ENCODE measurements at places on chromosomes 5 and 9. TPM values are rescaled to one million over a fixed set of nuclear protein-coding genes. Genes with fewer than 3 reads are reported as not detected.

DNA sequence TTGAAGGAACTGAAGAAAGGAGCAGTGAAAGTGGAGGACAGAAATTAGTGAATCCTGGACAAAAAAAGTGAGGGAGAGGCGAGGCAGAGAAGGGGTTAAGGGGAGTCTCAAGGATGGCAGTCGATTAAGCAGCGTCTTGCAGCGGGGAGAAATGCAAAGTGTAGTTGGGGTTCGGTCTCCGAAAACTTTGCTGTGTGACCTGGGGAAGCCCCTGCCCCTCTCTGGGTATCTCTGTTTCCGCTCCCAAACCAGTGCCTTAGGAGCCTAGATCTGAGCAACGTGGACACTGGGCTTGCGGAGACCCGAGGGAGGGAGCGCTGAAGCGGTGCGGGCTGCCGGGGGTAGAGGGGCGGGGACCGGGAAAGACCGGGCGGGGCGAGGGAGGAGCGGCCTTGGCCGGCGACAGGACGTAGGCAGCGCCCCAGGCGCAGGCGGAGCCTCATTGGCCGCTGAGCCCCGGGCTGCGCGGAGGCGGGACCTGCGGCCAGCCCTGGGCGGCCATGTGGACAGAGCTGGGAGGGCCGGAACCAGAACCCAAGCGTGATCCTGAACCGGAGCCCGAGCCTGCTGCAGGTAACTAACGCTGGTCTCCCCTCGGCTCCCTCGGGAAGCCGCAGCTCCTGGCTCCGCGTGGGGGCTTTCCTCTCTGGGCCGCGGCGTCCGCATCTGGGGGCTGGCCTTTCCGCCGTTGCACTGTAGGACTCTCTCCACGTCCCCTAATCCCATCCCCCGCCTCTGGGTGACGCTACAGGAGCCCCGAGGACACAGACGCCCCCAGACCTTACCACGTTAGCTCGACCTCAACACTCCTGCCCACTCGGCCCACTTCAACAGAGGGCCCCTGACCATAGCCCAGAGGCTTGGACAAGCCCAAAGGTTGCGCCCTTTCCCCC, at the start of gene ALDH1B1:
Gene ALDH1B1, plus strand, starts transcription at position 468 of the 893 bp plus-strand sequence. CDS start 3,047 bp downstream, outside the sequence.
- peak within 1 kb of the TSS; percentile 90 for H3K27ac ChIP-seq
- H3K4me3 ChIP-seq = peak within 1 kb of the TSS; percentile 66
- no peaks in the 10 kb centered on the region for H3K27me3 ChIP-seq
- peaks cover 17% of the 10 kb centered on the region for H3K36me3 ChIP-seq
- H3K4me1 ChIP-seq = peaks cover 97% of the 10 kb centered on the region

- peaks cover 25% of the 10 kb centered on the region for H3K4me1 ChIP-seq
- no peaks in the 10 kb centered on the region for H3K36me3 ChIP-seq
- DNase-seq = peak; percentile 95
- peak within 1 kb of the TSS; percentile 98 for H3K4me3 ChIP-seq
- peak within 1 kb of the TSS; percentile 98 for H3K27ac ChIP-seq
- no peaks in the 10 kb centered on the region for H3K27me3 ChIP-seq
These were observed at the start of gene C9orf72 for GRCh38 chr9:27572918-27573633. Gene C9orf72 (minus strand): TSS chr9:27573481. CDS start chr9:27567120, 6,361 bp downstream.

GRCh38 chr5:170809551-170809950, 26.0 kb downstream of the GABRP start:
- H3K27me3 ChIP-seq = no peaks in the 10 kb centered on the region
- H3K4me3 ChIP-seq = no peak overlapping the region
- peak; percentile 81 for DNase-seq
- H3K4me1 ChIP-seq = no peaks in the 10 kb centered on the region
- H3K36me3 ChIP-seq = no peaks in the 10 kb centered on the region

- H3K4me3 ChIP-seq = no peak overlapping the region
- H3K27ac ChIP-seq = no peak overlapping the region
- DNase-seq = peak; percentile 34
These were observed 58.2 kb downstream of the ZNF354C start for GRCh38 chr5:179118338-179118737.

The ZNF300 gene
- total RNA-seq = 1.7 TPM

- H3K27me3 ChIP-seq = no peaks in the 10 kb centered on the region
- H3K27ac ChIP-seq = no peak overlapping the region
- no peak for DNase-seq
- no peaks in the 10 kb centered on the region for H3K36me3 ChIP-seq
- H3K4me1 ChIP-seq = no peaks in the 10 kb centered on the region
- no peak overlapping the region for H3K4me3 ChIP-seq
These were observed 7.6 kb downstream of the SPACA9 start for GRCh38 chr9:132886334-132886725.

- H3K27ac ChIP-seq = no peak overlapping the region
- DNase-seq = no peak
- H3K27me3 ChIP-seq = no peaks in the 10 kb centered on the region
These were observed 137.8 kb upstream of the CD180 start for GRCh38 chr5:67334373-67334772.

GRCh38 chr9:134141906-134142305, 6.0 kb downstream of the WDR5 start:
- DNase-seq = no peak
- peaks cover 32% of the 10 kb centered on the region for H3K4me1 ChIP-seq
- peaks cover 73% of the 10 kb centered on the region for H3K36me3 ChIP-seq
- H3K27ac ChIP-seq = no peak overlapping the region
- no peak overlapping the region for H3K4me3 ChIP-seq

- peak overlapping the region; percentile 13 for H3K27ac ChIP-seq
- H3K4me3 ChIP-seq = no peak overlapping the region
- peaks cover 43% of the 10 kb centered on the region for H3K4me1 ChIP-seq
- no peak for DNase-seq
- no peaks in the 10 kb centered on the region for H3K27me3 ChIP-seq
These were observed 781 bp upstream of the MYOZ3 start for GRCh38 chr5:150660108-150660831.

GRCh38 chr9:100020121-100020795, 78.5 kb downstream of the ERP44 start:
- no peaks in the 10 kb centered on the region for H3K4me1 ChIP-seq
- peaks cover 31% of the 10 kb centered on the region for H3K36me3 ChIP-seq
- H3K27me3 ChIP-seq = no peaks in the 10 kb centered on the region
- no peak overlapping the region for H3K4me3 ChIP-seq
- no peak for DNase-seq

GRCh38 chr5:42691413-42691937, 65.1 kb upstream of the CCDC152 start:
- H3K27ac ChIP-seq = no peak overlapping the region
- H3K36me3 ChIP-seq = no peaks in the 10 kb centered on the region
- H3K4me1 ChIP-seq = peaks cover 19% of the 10 kb centered on the region
- no peak for DNase-seq
- no peak overlapping the region for H3K4me3 ChIP-seq

DNA sequence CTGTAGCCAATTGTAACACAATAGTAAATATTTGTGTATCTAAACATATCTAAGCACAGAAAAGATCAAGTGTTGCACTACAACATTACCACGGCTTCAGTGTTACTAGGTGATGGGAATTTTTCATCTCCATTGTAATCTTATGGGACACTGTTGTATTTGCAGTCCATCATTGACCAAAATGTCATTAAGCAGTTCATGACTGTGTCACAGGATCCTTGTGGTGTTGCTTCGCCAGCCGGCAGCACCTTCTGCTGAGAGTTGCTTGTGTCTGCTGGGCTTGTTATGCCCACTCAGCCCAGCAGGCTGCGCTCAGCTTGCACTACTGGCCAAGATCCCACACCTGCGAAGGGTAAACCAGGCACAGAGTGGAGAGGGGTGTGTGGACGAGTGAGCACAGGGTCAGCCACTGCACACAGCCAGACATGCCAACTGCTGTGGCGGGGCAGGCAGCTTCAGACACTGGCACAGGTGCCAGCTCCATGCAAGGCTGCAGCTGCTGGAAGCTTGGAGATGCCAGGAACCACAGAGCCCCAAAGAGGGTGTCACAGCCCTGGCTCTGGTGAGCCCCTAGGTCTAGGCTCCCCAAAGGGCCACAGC, 273.7 kb downstream of the CETN3 start:
- H3K36me3 ChIP-seq = no peaks in the 10 kb centered on the region
- H3K4me1 ChIP-seq = peaks cover 26% of the 10 kb centered on the region
- no peak for DNase-seq

The IL4 gene
- total RNA-seq = not detected

DNA sequence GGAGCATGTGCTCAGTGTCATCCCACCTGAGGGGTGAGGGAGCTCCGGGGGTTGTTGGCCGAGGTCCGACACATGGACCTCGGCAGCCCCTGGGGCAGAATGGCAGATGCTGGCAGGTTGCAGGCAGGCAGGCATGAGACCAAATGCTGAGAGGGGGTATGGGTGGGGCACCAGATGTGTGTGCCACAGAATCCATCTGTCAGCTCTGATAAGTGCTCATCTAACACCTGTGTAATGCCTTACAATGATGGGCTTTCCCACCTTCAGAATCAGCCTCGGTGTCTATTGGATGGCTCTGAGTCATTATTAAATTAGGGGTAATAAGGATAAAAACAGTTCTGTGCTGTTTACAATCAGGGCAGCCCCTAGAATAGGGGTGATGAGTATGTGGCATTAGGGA, 73.1 kb upstream of the SAP30L start:
- no peak for DNase-seq
- peaks cover 47% of the 10 kb centered on the region for H3K4me1 ChIP-seq
- no peaks in the 10 kb centered on the region for H3K27me3 ChIP-seq
- H3K4me3 ChIP-seq = no peak overlapping the region
- H3K27ac ChIP-seq = no peak overlapping the region

The SLC6A19 gene
- total RNA-seq = not detected

DNA sequence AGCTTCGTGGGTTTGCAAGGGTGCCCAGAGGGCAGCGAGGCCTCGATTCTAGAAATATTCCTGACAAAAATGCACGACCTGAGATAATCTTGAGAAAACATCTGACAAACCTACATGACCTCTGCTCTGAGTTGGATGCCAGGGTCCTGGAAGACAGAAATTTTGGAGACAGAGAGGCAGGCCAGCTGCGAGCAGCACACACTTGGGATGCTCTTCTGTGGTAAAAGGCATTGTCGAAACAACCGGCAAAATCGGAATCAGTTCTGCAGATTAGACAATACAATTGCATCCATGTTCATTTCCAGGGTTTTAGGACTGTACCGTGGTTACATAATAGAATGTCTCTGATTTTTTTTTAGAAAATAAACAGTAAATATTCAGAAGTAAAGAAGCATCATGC, 74.2 kb downstream of the GADD45G start:
- H3K36me3 ChIP-seq = no peaks in the 10 kb centered on the region
- no peak overlapping the region for H3K27ac ChIP-seq
- no peaks in the 10 kb centered on the region for H3K27me3 ChIP-seq
- H3K4me1 ChIP-seq = peaks cover 6% of the 10 kb centered on the region

DNA sequence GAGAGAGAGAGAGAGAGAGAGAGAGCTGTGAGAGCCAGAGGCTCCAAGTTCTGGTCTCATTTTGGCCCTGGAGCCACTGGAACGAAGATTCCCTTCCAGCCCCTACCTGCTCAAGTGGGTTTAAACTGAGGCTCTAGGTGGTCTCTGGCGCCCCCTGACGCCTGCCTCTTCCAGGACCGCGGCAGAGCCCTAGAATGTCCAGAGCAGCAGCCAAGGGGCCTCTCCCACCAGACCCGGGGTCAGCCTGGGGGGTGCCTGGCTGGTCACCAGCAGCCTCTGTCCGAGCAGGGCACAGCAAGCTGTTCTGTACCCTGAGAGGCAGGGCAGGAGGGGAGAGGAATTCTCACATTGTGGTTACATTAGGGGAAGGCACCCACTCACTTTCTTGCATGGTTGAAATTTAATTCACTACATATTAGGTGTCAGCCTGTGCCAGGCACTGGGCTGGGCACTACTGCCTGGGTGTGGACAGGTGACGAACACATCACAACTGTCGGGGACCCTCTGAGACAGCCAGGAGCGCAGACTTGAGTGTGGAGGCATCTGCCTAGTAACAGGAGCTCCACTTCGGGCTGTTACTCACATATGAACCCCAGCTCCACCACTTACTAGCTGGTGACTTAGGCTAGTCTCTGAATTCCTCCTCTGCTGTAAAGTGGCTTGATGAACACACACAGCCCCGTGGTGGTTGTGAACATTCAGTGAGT, 44.5 kb downstream of the AMBP start:
- no peak overlapping the region for H3K27ac ChIP-seq
- peak; percentile 89 for DNase-seq
- H3K36me3 ChIP-seq = peaks cover 7% of the 10 kb centered on the region
- H3K27me3 ChIP-seq = no peaks in the 10 kb centered on the region

The CDKN2B gene
- 9.9 TPM for total RNA-seq

DNA sequence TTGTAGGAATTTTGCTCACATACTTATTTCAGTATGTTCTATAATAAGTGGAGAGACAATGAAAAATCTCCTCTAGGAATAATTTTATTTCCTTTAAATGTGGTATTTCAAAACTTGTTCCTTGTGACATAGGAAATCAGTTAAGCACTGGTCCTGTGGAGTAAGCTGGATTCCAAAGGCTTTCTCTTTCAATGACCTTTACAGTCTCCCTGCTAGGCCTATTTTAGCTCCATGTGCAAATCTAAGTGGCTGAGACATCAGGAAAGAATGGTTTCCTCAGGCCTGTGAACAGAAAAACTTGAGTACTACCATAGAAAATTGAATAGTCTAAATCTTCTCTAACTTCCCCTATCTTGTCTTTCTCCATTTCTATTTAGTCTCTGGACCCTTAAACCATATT, 514.2 kb upstream of the TLE4 start:
- H3K4me1 ChIP-seq = no peaks in the 10 kb centered on the region
- no peaks in the 10 kb centered on the region for H3K36me3 ChIP-seq
- H3K4me3 ChIP-seq = no peak overlapping the region

DNA sequence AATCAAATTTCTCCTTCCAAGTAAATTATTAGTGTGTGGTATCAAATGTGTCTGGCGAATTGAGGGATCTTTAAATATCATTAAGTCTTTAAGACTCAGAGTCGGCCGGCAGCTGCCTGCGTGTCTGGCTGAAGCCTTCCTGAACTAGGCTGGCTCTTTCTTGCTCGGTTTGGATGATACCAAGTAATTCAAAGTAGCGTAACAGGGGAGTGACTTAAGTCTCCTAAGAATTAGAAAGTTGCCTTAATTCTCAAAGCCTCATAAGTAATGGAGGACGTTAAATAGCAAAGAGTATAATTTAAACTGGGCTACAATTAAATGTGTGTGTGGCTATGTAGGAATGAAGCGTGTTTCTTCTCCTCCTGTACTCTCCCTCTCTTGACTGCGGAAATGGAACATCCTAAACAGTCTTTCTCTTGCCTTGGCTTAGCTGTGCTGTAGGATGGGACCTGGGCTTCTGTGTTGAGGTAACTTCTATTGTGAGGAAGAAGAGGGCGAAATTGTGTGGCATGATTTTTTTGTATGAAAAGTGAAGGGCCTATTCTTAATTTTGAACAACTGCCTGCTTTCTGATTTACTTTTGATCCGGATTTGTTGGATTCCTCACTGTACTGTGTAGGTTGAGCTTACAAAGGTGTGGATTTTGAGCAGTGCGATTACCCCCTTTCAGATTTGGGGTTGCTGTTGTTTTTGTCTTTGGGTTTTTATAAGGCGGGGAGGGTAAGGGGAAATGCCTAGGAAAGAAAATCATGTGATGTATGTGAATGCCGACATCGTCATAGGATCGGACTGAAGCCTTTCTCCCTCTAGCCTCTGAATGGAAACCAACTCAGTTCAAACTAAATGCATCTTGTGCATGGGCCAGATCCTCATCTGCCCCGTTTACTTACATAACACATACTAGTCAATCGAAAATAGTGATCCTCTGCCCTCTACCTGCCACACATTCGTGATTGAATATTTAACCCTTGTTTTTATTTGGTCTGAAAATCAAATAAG, 29.9 kb downstream of the CPEB4 start:
- H3K36me3 ChIP-seq = no peaks in the 10 kb centered on the region
- peaks cover 83% of the 10 kb centered on the region for H3K4me1 ChIP-seq
- DNase-seq = no peak
- H3K27ac ChIP-seq = peak overlapping the region; percentile 86

GRCh38 chr9:34986540-34987047, 3.0 kb upstream of the DNAJB5 start:
- peaks cover 26% of the 10 kb centered on the region for H3K4me1 ChIP-seq
- no peak overlapping the region for H3K27ac ChIP-seq
- H3K4me3 ChIP-seq = no peak overlapping the region
- no peak for DNase-seq
- no peaks in the 10 kb centered on the region for H3K36me3 ChIP-seq

Data from esophagus muscularis mucosa (tissue), 4 donors.